Stimulated activated CD4-positive, alpha-beta T cell treated with anti-CD3 and anti-CD28 coated beads, TNF-alpha, amount 100 ng/mL, for 4 hours (primary cell): ENCODE measurements at places on chromosomes 2 and 18.

GRCh38 chr2:23679044-23679443, 247.9 kb downstream of the ATAD2B start:
- DNase-seq = no peak

DNA sequence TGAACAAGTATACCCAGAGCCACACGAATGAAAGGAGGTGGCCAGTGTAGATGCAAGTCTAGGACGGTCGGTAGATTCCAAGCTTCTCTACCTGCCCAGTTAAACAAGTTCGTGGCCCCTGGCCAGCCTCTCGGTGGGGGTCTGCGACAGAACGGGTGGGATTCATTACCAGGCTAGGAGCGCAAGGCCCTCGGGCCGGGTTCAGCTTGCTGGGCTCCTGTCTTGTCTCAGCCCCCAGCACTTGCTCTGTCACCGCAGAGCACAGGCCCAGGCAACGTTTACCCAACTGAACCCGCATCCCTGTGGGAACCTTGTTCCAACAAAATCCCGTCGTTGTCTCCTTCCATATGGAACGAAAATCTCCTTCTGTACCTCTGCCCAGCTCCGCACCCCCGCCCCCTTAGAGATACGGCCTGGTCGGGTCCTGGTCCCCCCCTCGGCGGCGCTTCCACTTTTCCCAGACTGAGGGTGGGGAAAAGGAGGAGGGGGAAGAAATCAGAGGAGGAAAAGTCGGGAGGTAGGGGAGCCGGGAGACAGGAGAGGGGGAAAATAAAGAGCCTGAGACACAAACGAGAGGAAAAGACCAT, 1.9 kb upstream of the EMX1 start:
- DNase-seq = no peak

GRCh38 chr2:241217320-241218031, 29.0 kb downstream of the ANO7 start:
- DNase-seq = no peak

GRCh38 chr2:231604101-231604684, 11.5 kb downstream of the TEX44 start:
- DNase-seq = no peak

- DNase-seq = no peak
These were observed 65.0 kb upstream of the OTOF start for GRCh38 chr2:26542676-26543505.

DNA sequence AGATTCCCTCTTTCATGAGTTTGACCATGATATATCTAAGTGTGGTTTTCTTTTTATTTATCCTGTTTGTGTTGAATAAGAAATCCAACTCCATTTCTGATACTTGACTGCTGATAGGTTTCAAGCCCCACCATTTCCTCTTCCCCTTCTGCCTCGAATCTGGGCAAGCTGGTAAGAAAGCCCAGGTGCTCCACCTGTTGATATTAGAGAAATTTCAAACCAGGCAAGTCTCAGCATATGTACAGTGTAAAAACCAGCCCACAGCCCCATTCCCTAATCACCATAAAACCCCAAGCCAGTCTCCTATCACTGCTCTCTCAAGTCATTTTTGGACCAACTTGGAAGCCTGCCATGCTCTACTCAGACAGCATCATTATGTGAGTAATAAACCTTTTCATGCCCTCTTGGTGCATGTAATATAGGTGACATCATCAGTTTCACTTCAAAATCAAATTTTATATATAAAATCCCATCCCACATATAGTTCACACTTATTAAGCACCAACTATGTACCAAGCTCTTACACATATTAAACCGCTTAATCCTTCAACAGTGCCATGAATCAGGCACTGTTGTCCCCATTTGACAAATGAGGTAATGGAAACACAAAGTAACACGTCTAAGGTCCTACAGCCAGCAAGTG, 46.6 kb downstream of the SMAD2 start:
- no peak for DNase-seq

DNA sequence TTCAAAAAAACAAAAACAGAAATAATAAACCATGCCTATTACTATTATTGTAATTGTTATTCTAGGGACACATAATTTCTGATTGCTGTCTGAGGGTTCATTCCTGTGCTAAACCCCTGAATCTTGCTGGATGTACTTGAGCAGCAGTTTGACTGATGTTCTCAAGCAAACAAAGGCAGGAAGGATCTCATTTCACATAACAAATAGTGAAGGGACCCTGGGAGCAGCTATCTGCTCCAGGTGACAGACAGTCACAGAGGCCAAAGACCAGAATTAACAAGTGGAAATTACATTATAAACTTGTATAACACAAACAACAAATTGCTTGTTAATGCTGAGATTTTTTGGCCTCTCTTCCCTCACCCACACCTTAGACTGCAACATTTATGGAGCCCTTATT, 284.2 kb downstream of the THSD7B start:
- no peak for DNase-seq
